ENCODE measurements at places on chromosomes 6 and 20. TPM values are rescaled to one million over a fixed set of nuclear protein-coding genes. Genes with fewer than 3 reads are reported as not detected.

DNA sequence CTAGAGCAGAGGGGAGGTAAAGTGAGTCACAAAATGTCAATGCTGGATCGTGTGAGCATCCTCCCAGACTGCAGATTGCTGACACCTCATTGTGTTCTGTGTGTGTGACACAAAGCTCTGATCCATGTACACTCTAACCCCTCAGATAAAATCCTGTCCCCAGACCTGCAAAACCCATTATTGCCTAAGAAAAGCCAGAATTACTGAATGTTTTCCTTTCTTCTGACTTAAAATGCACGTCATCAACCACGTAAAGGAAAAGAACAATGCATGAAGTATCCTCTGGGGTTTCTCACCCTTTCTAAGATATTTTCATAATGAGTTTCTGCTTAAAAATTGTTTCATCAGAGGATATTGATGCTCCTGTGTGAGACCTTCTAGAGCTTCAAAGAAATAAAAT lies 218.0 kb upstream of the PREP start:
- DNase-seq = no peak

GRCh38 chr6:125377621-125378020 lies 75.9 kb upstream of the HDDC2 start:
- peak; percentile 60 for DNase-seq

DNA sequence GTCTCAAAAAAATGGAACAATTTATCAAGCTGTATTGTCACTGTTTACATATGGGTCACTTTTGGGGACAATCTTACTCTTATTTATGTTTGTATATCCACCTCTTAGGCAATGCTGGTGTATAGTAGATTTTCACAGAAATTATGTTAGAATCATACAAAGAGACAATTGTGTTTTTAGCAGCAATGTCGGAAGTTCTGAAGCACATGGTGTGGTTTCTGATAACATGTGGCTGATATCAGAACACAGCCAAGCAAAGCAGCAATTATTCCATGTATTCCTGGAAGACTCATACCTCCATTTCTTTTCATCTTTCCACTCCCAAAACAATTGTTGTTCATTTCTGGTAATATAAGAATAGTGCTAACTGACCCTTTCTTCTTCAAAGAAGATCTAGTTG lies 17.5 kb upstream of the LOC128125822 start:
- no peak for DNase-seq

INSM1 gene
- total RNA-seq = not detected

MEI4 gene
- total RNA-seq = 0.10 TPM

DNA sequence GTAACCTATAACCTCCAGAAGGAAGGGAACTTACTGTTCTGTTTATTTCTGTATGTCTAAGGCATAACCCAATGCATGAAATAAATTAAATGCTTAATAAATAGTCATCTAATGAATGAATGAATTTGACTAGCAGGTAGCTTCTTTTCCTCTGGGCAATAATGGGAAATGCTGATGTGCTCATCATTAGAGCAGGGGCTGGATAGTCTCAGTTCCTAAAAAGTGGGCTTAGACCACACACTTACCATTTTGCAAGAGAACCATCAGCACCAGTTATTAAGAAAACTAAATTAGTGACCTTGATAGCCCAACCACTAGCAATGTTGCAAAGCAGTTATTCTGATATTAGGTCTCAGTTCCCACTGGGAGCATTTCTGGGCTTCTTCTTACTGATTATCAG lies 449.7 kb downstream of the CDC5L start:
- no peak for DNase-seq

Measured in skin of body (tissue), 3 donors.